ENCODE measurements at places on chromosomes 2 and 18.
A peak's percentile ranks its signal among the peaks of the same experiment; 100 is the strongest.

GRCh38 chr2:22143840-22144239 lies 1020.1 kb downstream of the TDRD15 start:
- DNase-seq = no peak

DNA sequence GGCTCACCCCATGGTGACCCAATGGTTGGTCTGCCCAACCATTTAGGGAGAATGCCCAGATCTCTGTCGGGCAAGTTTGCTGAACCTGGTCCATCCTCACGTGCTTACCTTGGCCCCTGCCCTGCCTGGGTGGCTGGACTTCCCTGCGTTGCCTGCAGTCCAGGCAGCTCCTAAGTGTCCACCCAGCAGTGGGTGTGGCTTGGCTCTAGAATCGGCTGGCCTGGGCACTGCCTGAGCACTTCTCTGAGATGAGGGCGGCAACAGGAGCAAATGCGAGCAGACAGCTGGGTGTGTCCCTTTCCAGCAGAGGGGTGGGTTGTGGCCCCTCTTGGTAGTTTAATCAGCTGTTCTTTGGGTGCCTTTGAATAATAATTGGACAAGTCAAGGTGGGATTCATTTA lies 11.3 kb downstream of the PCARE start:
- no peak for DNase-seq

- peak; percentile 53 for DNase-seq
Observed at GRCh38 chr2:212032032-212032431, 506.6 kb downstream of the ERBB4 start.

DNA sequence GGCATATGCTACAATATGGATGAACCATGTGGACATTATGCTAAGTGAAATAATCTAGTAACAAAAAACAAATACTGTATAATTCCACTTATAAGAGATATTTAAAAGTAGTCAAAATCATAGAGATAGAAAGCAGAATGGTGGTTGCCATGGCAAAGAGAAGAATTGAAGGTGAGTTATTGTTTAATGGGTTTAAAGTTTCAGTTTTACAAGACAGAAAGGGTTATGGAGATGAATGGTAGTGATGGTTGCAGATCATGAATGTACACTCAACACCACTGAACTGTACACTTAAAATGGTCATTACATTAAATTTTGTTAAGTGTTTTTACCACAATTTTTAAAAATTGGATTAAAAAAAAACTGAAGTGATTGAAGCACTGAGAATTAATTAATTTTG lies 298.2 kb upstream of the ZC3H15 start:
- DNase-seq = no peak

DNA sequence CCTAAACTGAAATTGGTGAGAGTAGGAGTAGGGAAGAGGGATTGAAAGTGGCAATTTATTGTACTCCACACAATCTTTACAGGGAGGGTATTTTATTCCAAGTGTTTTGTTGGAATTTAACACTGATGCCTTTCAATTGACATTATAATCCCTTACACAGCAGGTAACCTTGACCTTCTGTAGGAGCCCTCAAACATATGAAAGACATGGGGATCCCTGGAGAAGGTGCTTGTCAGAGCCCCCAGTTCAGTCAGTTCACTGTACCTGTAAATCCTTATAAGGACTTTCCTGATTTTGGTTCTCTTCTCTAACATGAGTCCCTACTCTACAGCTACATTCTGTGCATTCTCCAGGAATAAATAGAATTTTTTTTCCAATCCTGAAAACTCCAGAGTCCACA lies 384.9 kb upstream of the NRP2 start:
- no peak for DNase-seq

GRCh38 chr2:30373881-30374302 lies 73.2 kb upstream of the LCLAT1 start:
- DNase-seq = no peak

- DNase-seq = peak; percentile 91
Observed at GRCh38 chr2:237616734-237617586, 10.4 kb upstream of the LRRFIP1 start.

DNA sequence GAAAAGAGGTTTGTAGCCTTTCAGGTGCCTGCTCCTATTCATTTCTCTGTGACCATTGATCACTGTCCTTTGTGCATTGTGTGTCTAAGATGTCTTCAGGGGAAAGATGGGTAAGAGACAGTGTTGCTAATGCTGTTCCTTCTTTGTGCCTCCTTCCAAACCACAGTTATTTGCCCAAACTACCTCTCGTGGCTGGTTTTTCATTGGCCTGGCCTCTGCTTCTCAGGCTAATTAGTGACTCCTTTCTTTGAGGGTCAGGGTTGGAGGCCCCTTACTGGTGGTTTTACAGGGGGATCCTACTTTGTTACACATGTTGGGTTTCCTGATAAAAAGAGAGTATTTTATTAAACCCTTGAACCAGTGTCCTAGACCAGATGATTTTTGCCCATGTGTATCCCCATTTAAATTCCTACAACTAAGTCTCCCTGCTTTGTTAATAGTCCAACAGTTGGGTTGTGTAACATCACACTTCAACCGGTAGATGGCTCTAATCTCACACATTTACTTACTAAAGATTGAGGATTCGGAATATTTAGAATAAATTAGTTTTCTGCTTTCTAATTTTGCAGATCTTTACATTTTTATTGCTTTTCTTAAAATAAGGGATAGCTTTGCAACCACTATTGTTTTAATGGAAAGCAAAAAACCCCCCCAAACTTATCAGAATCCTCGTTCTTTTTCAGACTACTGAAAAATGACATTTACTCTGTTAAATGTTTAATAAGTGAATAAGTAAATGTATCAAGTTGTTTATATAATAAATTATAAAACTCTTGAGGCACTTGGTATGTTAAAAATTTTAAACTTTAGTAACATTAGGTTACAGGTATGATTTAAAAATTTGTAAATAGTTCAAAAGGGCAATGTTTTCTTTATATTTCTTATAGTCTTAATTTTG lies 2.4 kb downstream of the MARS2 start:
- DNase-seq = peak; percentile 60

GRCh38 chr2:181264001-181264400 lies 193.2 kb upstream of the ITGA4 start:
- DNase-seq = no peak

DNA sequence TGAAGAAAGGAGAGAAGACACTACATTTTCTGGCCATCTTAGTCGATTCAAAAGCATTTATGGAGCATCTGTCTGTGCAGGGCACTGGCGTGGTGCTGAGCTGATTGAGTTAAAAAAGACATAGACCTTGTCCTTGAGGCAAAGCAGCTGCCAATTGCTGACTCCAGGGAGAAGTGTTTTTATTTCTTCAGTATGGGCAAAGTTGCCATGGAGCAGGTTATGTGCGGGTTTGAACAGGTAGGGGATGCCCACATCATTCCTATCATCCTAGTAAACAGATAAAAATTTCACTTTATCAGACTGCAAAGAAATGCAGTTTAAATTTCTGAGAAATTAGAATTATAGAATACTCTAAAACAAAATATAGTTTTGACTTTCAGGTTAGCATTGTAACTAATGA lies 125.8 kb downstream of the NUP35 start:
- no peak for DNase-seq

Data from endothelial cell of umbilical vein (primary cell).